ENCODE measurements at places on chromosomes 12 and 14.

GRCh38 chr14:62921466-62921865, 123.8 kb downstream of the KCNH5 start:
- no peak for DNase-seq

DNA sequence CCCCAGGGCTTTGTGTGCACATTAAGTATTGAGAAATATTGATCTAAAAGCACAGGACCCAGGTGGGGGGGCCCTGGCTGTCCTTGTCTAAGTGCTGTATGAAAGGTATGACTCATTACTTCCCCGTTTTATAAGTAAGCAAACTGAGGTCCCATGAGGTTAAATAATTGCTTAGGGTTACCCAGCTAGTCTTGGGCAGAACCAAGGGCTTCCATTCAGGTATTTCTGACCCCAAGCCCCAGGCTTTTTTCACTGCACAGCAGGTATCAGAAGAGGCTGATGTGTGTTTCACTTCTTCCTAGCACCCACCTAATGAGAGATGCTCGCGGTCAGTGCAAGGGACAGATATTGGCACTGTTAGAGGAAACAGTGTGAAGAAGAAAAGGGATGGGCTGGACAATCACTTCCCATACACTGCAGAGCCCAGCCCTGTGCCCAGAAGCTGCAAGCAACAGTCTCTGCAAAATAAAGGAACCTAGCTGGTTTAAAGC, 4.7 kb upstream of the TC2N start:
- DNase-seq, result peak; percentile 55

GRCh38 chr14:67710209-67710608, 8.5 kb downstream of the RDH12 start:
- no peak for DNase-seq

GRCh38 chr14:100747736-100748135, 21.0 kb downstream of the DLK1 start:
- DNase-seq, result no peak

DNA sequence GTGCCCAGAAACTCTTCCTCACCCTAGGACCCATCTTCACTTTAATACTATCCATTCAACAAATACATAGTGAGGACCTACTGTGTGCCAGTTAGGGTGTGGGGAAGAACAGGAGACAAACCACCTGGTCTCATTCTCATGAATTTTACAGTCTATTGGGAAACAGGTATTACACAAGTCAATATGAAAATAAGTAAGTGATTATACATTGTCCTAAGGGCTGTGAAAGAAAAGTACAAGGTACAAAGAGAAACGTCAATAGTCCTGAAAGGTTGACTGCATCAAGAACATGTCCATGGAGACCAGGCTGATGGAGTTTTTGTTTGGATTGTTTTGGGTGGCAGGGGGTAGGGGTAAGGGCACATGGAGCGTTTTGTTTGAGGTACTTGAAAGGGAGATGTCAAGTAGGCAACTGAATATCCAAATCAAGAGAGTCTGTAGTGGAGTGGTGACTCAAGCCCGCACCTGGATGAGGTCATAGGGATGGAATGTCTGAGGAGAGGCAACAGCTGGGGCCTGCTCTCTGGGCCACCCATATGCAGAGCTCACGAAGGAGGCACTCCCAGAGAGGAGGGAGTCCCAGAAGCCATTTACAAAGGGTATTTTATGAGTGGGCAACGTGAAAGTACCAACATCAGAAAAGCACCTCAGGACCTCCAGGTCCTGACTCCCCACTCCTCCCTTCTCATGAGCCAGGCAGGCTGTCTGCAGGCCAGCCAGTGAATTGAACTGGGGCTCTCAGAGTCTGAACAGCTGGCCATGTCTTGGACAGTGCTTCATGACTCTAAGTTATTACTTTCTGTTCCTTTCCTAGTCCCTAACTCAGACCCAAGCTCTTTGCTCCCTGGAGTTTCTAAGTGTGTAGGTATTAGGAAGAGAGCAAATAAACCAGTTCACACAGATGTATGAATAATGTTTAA, 272.0 kb downstream of the ZFP36L1 start:
- DNase-seq, result no peak

DNA sequence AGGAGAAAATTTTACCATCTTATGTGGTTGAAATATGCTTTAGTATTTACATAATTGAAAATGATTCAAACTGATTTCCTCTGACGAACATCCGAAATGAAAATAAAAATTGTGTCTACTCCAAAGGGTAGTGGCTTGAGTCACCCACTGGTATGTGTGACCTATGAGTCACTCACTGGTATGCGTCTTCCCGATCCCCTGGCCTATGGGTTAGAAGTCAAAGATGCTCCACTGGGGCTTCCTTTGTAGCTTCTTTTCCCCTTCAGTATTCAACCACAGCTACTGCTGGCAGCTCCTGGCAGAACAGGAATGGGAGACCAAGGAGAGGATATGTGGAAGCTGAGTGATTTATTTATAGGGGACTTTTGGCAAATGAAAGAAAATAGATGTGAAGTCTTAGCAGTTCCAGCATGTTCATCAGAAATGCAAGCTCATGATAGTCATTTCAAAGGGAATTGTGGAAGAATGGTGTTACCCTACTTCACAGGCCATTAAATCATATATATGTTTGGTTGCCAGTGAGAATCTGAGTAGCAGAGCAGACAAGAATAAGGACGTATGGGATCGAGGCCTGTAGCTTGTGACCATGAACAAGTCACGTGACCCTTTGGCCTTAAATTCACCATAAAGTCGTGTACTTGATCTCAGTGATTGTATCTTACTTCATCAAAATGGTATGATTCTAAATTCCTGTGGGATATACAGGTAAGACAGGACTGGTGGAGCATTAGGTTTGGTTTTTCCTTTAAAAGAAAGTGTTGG, 108.3 kb downstream of the CRADD start:
- DNase-seq, result no peak

- DNase-seq, result no peak
Observed at GRCh38 chr14:59398841-59399240, 66.3 kb downstream of the GPR135 start.

DNA sequence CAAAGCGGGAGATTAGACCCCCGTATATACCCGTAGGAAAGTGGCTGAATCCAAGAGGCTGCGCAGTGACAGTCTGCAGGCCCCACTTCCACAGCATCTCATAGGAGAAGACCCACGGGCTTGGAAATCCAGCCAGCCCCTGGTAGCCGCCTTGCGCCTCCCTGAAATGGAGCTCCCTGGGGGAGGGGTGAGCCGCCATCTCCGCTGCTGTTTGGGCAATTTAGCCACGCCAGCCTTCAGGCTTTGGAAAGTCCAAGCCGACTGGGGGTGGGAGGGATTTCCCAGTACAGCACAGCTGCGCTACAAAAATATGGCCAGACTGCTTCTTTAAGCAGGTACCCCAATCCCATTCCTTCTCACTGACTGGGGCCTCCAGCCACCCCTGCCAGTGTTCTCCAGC, 53.4 kb downstream of the CAND1 start:
- no peak for DNase-seq

DNA sequence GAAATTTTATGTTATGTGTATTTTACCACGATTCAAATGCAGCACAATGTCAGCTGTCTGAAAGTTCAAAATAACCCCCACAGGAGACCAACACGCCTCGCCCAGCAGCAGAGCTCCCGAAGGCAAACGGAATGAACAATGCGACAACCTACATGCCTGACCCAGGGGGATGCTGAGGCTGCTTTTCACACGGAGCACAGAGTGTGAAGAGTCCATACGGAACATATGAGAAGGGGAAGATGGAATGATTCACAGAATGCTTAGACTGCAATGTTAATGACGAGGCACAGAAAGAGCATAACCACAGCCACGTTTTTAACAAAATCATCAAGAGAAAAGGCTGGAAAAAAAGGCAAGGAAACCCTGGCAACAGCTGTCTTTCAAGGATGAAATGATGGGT, 22.6 kb downstream of the ZFYVE21 start:
- no peak for DNase-seq

GRCh38 chr14:22297376-22297775, 291.6 kb downstream of the DAD1 start:
- DNase-seq, result no peak

GRCh38 chr14:99590746-99591555, 13.1 kb downstream of the CCDC85C start:
- DNase-seq, result no peak

DNA sequence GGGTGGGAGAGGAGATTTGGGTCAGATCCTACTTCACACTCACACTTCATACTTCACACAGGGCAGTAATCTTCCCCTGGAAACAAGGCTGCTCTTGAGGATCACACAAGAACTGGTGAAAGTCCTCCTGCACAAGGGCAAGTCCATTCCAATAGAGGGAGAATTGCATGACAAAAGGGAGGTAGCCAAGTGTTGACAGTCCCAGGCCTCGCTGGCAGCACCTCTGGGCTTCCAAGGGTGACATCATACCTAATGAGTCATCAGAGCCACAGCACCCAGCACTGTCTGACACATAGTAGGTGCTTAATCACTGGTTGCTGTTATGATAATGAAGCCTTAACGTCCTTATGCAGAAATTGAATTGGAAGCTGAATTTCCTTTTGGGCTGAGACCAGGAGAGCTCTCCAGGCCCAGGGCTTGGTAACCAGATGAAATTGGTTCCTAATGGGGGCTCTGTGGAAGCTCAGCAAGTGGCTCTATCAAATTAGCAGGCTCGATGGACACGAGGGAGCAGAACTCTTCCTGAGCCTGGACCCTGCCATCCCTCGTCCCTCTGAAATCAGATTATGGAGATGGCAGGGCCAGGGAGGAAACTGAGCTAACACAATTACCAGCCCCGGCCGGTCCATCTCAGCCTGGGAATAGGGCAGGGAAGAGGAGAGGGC, 58.8 kb upstream of the ACTN1 start:
- DNase-seq, result no peak

- no peak for DNase-seq
Observed at GRCh38 chr14:96398432-96398831, 6.5 kb downstream of the AK7 start.

DNA sequence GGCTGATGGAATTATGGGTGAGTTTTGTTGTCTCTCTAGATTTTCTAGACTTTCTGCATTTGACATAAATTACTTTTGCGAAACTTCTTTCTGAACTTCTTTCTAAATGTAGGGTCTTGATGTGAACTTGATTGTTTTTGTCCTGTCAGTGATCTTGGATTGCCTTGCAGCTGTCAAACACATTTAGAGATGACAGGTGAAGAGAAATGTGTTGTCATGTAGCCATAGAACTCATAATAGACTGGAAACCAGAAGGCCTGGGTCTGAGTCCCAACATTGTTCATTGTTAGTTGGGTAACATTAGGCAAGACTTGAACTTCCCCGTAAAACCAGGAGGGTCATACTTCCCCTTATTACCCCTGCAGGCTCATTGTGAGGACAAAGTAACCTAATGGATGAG, 109.0 kb downstream of the LRIG3 start:
- DNase-seq, result no peak

DNA sequence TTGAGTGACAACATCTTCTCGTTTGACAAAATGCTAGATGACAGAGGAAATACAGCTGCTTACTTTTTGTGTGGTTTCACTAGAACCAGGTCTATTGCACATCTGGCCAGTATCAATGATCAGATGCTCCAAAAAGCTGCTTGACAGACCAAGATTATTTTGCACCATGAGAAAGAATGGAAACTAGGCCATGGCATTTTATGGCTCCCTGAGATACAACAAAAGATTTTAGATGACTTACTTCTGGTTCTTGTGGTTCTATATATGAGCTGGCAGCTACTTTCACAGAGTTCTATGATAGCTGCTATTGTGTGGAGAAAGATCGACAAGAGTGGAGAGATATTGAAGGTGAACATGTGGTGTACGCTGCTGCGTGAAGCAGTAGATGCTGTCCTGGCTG, 25.9 kb upstream of the PPFIBP1 start:
- peak; percentile 23 for DNase-seq

GRCh38 chr14:63951021-63951420, 98.2 kb downstream of the SYNE2 start:
- DNase-seq, result no peak

DNA sequence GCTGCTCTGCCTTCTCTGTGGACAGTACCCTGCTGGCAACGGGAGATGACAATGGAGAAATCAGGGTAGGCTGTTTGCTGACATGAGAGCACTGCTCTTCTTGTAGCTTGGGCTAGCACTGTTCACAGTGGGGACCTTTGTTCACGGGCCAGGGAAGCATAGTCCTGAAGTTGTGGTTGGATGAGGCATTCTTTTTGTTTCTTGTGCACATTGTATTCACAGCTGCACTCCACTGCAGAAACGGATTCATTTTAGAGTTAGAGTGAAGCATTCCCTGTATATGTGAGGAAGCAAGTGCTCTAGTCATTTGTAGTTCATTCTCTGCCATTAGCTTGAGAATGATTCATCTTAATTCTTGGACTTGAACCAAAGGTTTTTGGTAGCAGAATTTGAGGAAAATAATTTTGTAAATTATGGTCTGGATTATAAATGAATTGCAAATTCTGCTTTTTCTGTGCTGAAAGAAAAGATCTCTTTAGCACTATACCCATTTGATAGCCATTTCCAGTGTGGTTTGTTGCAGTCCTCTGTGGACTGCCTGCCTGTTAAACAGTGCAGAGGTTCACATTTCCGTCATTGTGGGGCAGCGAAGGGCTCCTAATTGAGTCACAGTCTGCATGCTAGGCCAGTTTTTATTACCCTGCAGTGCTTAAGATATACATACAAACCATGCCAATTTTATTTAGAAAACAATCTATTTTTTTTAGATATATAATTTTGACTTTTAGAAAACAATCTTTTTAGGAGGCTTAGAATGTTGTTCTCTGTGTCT, 80.6 kb downstream of the APAF1 start:
- peak; percentile 54 for DNase-seq

- DNase-seq, result no peak
Observed at GRCh38 chr12:51922762-51923505, 15.6 kb downstream of the ACVRL1 start.

DNA sequence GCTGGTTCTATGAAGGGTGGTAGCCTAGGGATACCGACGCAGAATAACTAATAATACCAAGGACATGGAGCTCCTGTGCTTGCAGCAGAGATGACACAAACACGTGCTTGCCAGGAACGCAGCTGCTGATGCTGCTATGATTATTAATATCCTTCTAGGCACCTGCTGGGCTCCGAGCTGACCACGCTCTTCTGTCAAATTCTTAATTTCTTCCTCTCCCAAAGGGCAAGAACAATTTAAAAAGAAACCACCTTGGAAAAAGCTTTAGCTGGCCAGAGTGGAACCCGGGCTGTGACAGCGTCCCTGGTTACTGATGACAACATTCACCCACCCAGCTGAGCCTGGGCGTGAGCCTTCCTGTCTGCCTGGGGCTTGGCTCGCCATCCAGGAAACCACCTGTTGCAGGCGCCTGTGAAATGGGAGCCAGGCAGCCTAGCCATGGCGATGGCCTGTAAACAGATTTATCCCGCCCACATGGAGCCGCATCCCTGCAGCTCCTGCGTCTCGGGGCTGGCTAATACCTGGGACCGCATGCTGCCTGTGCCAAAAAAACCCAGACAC, 28.8 kb downstream of the CLMN start:
- DNase-seq, result peak; percentile 61

Measured in GM13976 (cell line).